ENCODE measurements at places on chromosomes 2 and 18.

DNA sequence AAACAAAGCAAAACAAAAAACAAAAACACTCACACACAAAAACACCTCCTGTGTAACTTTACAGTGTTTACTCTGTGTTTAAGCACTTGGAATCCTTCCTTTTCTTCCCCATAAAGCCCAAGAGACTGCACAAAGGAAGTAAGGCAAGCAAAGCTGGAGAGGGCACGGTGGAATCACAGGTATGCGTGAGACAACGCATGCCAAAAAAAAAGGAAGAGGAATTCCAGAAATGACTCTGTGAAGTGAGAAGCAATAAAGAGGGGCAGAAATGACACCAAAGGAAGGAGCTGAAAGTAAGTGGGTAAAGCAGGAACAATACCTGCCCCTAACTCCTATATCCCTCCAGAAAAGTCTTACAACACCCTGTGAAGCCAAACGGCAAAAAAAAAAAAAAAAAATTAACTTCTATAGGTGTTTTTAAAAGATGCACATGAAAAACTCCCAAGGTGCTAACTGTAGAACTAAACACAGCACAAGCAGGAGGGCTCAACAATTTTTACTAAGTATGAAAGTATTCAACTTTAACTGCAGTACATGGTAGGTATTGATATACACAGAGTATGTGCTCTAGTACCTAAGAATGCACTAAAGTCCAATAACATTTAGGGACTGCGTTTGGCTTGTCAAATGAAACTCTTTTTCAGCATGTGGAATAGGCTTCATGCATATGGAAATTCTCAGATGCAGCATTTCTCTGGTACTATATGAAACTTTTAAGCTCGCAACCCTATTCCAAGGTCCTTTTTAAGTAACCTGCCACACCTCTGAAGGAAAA, 9.1 kb downstream of the RND3 start:
- DNase-seq, result no peak

DNA sequence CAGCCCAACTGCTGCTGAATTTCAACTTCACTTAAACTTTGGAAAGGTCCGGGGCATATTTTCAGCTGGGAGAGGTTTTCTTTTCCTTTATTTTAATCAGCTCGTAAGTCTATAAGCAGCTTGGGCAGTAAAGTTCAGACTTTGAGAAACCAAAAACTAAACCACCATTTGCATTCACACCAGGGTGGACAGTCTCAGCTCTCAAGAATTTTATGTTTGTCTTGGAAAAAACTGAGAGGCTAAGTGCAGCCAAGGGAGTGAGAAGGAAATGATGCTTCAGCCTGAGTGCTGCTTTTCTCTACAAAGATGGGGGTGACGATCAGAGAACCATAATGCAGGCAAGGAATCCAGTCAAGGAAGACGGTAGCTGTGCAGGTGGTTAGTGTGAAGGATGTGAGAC, 30.2 kb downstream of the MCFD2 start:
- no peak for DNase-seq

DNA sequence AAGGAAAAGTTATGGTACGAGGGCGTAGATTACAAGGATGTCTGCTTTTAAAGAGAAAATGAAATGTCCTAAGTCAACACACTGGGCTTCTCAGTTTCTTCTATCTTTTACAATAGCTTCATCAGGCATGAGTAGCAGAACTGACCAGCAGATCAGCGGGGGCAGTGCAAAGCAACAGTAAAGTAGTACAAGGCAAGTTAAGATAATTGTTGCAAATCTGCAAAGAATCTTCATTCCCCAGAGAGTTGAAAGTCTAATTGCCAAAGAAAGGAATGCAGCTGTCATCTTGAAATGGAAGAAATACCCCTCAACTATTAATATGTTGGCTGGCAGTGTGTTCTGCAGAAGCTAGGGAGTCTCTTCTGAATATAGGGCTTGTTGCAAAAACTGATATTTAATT, 60.2 kb upstream of the SLC39A10 start:
- DNase-seq, result no peak

- no peak for DNase-seq
These were observed 176.1 kb downstream of the PTPRM start for GRCh38 chr18:7743256-7743655.

- no peak for DNase-seq
These were observed 57.7 kb downstream of the PELI1 start for GRCh38 chr2:64086347-64087082.

Measured in GM06990 (cell line).